Fibroblast of pulmonary artery (primary cell): ENCODE measurements at places on chromosomes 2 and 18.

DNA sequence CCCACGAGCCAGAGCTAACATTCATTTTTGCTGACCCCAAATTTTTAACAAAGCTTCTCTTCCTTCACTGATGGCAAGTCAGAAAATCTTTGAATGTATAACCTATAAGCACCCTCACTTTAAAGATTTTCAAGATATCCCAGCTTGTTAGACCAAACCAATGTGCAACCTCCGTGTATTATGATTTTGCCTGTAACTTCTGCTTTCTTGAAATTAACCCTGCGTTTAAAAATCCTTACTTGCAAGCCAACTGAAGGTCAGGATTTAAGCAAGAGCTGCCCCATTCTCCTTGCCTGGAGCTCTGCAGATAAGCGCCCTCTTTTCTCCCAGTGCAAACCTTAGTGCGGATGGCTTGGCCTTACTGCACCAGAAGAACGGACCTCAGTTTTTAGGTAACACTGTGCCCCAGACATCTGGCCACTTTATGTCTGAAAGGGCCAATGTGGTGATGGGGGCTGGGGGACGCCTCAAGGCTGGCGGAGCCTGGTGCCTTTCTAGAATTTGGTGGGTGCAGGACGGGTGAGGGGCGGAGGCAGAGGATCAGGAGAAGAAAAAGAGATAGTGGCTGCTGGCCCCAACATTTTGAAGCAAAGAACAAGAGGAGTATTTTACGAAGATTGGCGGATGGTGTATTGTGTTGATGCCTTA lies 805 bp upstream of the TNFRSF11A start:
- no peak for DNase-seq

DNA sequence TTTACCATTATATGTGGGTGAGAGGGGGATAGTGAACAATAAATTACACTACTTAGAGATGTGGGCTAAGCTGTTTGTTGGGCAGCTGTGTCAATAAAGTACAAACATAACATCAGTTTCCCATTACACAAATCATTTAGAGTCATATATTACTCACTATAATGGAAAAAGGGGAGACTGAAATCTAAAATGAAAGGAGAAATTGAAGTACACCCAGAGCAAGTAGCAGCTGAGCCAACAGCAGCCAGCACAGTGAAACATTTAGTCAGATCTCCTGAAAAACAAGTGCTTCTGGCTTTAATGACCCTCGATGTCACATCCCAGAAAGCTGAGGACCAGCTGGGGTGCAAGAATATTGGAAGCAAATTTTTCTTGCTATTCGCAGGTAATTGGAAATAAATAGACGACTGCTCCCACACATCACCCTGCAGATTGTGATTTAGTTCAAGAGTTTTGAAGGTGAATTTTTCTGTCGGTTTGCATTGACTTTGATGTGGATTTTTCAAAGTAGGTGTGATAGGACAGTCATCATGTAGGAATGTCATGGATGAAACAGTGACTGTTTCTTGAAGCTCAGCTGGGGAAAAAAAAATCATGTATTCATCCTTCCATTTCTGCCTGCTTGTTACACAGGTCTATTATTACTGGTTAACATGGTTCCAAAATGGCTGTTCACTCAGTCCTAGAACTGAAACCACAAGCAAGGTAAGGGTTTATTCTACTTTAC lies 1607.3 kb upstream of the CELF4 start:
- no peak for DNase-seq

GRCh38 chr2:238092486-238093035 lies 7.6 kb upstream of the ESPNL start:
- DNase-seq, result no peak

DNA sequence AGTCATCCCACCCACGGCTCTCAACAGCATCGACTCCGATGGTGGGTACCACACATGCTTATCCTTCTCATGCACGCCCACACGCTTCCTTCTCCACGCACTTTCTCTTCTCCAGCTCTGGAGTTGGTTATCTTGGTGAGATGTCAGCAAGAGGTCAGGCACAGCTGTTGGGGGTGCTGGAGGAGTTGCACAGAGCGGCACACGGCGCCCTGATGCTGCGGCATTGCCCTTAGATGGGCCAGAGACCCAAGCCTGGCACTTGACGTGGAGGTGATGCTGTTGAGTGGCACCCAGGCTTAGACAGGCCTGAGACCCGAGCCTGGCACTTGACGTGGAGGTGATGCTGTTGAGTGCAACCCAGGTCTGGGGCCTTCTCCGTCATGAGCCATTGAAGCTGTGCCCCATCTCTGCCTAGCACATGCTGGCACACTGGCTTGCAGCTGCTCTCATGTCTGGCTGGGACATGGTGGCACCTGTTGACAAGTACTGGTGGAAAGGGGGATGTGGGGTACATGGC lies 83.2 kb downstream of the DGKD start:
- DNase-seq, result no peak

- no peak for DNase-seq
These were observed 460 bp upstream of the LRRFIP1 start for GRCh38 chr2:237626813-237627440.

DNA sequence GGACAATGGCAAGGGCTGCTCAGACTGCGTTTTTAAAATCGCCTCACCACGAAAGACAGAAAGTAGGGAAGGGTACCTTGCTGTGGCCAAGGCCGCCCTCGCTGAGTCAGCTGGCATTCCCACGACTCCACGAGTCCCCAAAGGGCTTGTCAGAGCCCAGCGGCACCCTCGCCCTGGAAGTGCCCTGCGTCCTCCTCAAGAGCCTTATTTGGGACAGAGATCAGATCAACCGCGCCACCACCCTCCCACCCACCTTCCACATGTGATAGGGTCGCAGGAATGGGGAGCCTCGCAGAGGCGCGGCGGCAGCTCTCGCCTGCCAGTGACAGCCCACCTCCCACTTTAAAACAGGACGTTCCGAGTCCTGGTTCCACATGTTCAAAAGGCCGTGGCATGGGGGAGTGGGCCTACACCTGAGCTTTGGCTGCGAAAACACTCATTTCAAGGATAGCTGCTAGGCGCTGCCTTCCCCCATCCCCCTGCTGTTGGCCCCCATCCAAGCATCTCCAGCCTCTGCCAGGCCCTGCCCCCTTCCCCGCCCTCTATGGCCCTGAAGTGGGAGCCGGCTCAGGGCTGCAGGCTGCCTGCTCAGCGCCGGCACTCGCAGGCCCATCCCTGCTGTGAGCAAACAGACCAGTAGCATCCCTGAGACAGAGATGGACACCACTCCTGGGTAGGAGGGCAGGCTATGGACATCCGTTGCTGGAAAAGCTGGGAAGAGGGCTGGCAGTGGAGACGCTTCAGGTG lies 38.1 kb upstream of the ARHGEF4 start:
- DNase-seq, result peak; percentile 37

DNA sequence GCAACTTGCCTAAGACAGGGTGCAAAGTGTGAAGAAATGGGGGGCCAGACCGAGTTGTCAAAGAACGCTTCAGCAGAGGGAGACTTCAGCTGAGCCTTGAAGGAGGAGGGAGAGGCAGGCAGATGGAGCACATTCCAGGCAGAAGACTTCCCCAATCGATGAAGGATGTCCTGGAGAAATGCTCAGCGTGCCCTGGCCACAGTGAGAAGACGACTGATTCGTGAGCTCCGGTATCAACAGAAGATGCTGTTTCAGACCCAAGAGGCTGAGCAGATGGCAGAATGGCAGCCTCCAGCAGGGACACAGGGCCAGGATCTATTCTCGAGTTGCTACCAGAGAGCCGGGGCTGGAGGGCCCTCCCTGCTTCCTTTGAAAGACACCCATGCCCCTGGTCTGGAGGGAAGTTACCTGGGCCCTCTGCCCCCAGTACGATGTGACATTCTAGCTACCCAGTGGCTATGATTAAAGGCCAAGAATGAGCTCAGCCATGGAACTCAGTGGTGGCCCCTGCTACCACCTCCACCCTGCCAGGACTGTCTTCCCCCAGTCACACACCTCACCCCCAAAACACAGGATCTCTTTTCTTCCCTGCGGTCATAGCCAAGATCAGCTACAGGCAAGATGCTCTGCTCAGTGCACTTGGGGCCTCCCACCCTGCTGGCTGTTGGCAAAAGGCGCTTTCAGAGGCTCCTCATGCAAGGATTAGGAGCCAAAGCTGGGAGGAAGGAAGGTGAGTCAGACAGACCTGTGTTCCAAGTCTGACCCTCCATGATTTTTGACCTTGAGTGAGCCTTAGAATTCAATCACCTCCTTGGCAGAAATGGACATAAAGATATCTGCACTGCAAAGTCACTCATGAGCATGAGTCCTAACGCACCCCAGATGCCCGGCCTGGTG lies 84.3 kb downstream of the TFCP2L1 start:
- DNase-seq, result peak; percentile 3

DNA sequence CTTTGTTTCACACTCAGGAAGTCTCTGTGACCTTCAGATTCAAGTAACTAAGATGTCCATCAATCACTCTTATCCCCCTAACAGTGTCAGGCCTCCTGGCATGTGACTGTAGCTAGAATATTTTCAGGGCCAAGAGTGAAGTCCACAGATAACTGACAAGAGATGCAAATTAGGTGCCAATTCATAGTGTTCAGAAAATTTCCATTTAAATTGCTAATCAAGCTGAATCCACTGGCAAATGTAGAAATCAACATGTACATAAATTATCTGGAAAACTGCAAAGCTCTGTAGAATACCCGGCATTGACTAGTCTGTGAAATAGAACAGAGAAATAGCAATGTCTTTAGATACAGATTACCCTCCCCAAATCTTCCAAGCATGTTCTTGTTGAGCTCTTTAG lies 38.6 kb upstream of the ARL4C start:
- DNase-seq, result no peak

GRCh38 chr2:136005462-136006196 lies 20.2 kb upstream of the DARS1 start:
- no peak for DNase-seq

DNA sequence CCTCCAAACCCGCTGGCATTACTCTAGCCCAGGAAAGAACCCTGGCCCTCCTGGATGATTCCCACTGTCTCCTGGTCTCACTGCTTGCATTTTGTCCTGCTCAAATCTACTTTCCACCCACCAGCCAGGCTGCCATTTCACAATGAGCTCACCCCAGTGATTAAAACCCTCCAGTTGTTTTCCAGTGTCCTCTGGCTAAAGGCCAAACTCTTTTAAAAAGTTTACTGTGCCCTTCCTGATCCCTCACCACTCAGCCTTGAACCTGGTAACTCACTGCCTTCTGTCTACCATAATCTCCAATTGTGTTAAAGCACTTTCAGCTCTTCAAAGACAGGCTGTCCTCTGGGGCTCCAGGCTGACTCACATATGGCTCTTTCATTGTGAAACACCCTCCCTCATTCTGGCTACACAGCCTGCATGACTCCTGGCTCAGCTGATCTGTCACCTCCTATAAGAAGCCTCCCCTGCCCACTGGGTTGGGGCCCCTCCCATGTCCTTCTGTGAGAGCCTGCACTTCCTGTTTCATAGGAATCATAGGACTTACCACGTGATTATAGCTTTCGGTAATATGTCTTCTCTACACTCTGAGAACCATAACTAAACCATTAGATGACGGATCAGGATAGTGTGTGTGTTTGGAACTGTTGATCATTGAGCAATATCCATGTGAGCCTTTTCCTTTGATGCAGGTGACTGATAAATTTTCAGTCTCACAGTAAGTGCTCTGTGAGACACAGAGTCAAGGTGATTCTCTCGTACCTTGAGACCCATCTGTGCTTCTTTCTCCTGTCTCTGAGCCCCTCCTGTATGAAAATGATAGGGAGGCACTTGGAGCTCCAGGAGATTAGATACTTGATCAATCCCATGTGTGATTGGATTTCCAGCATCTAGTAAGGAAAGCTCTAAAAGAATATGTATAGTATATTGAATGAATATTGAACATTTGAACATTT lies 590.8 kb upstream of the ID2 start:
- peak; percentile 95 for DNase-seq

DNA sequence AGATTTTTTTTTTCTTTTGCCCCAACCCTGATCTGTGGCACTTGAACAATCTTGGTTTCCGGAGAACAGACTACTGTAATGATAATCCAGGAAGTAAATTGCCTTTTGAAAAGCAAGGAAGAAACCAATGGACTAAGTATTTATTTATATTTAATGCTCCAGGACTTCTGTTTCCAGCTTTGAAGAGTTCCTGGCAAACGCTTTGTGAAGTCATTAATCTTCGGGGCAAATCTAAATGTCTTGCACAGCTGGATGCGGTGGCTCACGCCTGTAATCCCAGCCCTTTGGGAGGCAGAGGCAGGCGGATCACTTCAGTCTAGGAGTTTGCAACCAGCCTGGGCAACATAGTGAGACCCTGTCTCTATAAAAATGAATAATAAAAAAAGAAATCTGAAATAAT lies 135.1 kb upstream of the GATA6 start:
- no peak for DNase-seq

DNA sequence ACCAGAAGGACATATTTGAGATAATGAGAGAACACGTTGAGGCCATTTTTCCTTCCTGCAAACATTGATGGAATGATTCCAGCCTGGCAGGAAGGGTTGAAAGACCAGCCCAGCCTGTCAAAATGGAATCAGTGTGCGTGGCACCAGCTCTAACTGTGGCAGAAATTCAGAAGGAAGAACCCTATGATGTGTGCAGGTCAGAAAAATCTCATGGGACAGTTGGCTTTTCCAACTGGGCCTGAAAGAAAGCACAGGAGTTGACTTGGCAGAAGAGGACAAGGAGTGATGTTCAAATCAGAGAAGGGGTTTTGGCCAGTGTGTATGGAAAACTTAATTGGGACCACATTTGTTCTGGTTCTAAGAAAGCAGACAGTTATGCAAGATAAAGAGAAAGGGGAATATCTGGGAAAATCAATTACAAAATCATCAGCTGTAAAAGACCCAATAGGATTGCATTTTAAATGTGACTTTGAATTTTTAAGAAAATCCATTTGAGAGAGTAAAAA lies 192.8 kb upstream of the PID1 start:
- no peak for DNase-seq

- DNase-seq, result no peak
These were observed 139.2 kb downstream of the NEDD4L start for GRCh38 chr18:58183226-58183625.

- DNase-seq, result peak; percentile 43
These were observed 63.0 kb upstream of the MSH2 start for GRCh38 chr2:47339745-47340541.

DNA sequence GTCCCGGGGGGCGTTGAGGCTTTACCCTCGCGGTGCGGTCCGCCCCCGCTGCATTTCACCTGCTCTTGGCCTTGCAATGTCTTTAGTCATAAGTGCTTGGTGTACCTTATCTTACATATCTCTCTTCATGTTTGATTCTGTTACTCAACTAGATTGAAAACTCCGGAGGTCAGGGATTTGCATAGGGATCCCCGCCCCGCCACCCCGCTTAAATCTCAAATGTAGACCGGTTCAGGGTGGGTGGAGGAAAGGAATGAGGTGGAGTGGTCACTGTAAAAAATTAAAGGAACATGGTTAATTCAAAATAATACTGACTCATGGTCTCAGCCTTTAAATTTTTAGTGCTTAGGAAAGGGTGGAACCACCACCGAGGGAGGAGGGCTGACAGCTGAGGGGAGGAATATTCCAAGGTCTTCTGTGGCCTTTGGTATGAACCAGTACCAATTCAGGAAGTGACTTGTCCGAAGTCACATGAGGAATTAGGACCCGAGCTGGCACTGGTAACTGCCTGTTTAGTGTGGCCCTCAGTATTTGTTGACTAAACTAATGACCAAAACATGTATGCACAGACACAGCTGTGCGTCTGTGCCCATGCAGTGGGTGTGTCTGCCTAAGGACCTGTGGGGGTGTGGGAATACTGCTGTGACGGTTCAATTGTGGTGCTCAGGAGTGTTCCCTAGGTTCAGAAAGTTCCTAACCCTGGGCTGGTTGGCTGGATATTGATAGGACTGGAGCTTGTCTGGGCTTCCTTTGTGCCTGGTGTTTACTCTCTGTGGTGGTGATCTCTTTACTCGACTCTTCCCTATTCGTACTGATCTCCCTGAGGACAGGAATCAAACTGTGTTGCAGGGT lies 1.0 kb downstream of the PLEKHB2 start:
- DNase-seq, result peak; percentile 61

GRCh38 chr2:96353606-96354101 lies 18.1 kb downstream of the NCAPH start:
- peak; percentile 61 for DNase-seq
